ENCODE measurements at places on chromosomes 7 and 10.

DNA sequence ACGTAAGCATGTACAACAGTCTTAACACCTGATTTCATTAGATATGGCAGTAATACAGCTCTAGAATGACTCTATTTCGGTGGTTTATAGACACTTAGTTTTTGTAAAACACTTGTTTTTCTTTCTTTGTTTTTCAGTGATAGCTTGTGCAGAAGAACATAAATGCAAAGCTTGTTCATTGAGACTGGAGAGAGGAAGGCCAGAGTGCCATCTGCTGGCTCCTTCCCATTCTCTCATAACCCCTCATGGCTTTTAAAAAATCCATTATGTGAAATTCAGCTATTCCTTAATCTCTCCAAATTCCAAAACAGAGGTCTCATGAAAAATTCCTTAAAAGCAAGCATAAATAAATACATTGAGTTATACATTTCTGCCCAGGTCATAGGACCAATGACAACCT, 76.3 kb downstream of the CACNB2 start:
- H3K27ac ChIP-seq: no peak overlapping the region
- no peaks in the 10 kb centered on the region for H3K27me3 ChIP-seq
- no peaks in the 10 kb centered on the region for H3K36me3 ChIP-seq
- H3K4me1 ChIP-seq: no peaks in the 10 kb centered on the region

GRCh38 chr7:1542841-1543747, 12.6 kb downstream of the MAFK start:
- H3K4me1 ChIP-seq: no peaks in the 10 kb centered on the region
- H3K36me3 ChIP-seq: no peaks in the 10 kb centered on the region
- H3K4me3 ChIP-seq: no peak overlapping the region
- no peak for DNase-seq
- H3K27ac ChIP-seq: no peak overlapping the region

DNA sequence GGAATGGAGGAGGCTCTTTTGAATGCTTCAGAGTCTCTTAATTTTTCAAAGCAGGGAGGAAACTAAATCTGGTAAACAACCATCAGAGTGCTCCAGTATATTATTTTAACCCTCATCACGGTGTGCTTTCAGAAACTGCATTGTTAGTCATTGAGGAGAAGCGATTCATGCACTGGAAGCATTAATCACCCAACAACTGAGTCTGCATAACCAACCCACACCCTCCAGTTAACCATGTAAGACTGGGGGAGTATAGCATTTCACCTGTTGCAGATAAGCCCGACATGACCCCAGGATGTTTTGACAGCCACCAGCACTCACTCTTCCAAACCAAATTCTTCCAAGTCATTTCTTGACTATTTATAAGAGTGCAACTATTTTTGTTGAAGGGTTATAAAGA, 257.6 kb downstream of the GATA3 start:
- DNase-seq: no peak
- H3K27me3 ChIP-seq: no peaks in the 10 kb centered on the region
- peaks cover 1% of the 10 kb centered on the region for H3K36me3 ChIP-seq
- peaks cover 6% of the 10 kb centered on the region for H3K4me1 ChIP-seq

GRCh38 chr7:150823484-150824126, 23.0 kb downstream of the TMEM176A start:
- no peak overlapping the region for H3K27ac ChIP-seq
- H3K27me3 ChIP-seq: peaks cover 39% of the 10 kb centered on the region
- H3K4me1 ChIP-seq: no peaks in the 10 kb centered on the region

DNA sequence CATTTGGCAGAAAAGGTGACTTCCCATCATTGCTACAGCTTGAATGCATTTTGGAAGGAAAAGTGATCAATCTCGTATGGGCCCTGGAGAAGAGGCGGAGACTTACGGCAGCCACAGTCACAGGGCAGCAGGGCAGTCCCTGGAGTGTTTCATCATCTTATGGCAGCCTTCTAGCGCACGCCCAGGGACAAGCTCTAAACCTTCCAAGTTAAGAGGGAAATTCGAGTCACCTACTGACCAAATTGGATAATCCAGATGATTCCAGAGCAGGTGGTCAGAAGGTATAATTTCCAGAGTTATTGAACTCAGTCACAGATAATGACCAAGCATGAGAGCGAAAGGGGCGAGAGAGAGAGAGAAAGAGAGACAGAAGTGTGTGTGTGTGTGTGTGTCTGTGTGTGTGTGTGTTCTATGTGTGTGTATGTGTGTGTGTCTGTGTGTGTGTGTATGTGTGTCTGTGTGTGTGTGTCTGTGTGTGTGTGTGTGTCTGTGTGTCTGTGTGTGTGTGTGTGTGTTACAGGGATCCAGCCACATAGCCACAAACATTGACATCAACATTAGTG, 123.7 kb upstream of the ADAM12 start:
- no peak overlapping the region for H3K4me3 ChIP-seq
- H3K27ac ChIP-seq: no peak overlapping the region
- no peaks in the 10 kb centered on the region for H3K27me3 ChIP-seq
- no peak for DNase-seq

- H3K27me3 ChIP-seq: no peaks in the 10 kb centered on the region
- H3K27ac ChIP-seq: no peak overlapping the region
- H3K36me3 ChIP-seq: no peaks in the 10 kb centered on the region
Measured at GRCh38 chr7:41592236-41592635, 110.7 kb downstream of the INHBA start.

DNA sequence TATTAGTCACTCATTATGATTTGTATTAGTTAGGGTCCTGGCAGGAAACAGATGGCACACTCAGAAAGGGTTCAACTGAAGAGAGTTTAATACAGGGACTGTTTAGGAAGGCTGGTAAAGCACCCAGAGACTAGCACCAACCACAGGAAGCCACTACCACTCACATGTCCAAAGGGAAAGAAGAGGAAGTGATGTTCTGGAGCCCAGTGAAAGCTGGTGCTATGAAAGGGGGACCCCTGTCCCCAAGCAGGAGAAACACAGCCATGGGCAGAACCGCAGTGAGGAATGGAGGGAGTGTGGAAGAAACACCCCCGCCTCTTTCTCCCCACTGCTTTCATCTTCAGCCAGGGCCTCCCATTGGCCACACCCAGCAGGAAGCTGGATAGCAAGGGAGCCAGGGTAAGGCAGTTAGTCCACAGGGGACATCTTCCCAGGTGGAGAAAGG, 3.2 kb upstream of the VSIR start:
- peaks cover 7% of the 10 kb centered on the region for H3K36me3 ChIP-seq
- no peaks in the 10 kb centered on the region for H3K27me3 ChIP-seq
- peak overlapping the region; percentile 88 for H3K4me3 ChIP-seq
- no peak for DNase-seq

GRCh38 chr7:94249631-94250030, 145.1 kb upstream of the COL1A2 start:
- peaks cover 7% of the 10 kb centered on the region for H3K27me3 ChIP-seq
- DNase-seq: no peak
- no peaks in the 10 kb centered on the region for H3K36me3 ChIP-seq
- H3K4me1 ChIP-seq: no peaks in the 10 kb centered on the region

GRCh38 chr10:77970869-77971803, 44.6 kb upstream of the DLG5 start:
- peaks cover 10% of the 10 kb centered on the region for H3K4me1 ChIP-seq
- no peak overlapping the region for H3K4me3 ChIP-seq
- H3K27ac ChIP-seq: peak overlapping the region; percentile 36
- H3K27me3 ChIP-seq: no peaks in the 10 kb centered on the region
- no peak for DNase-seq

GRCh38 chr7:106071356-106071998, 40.6 kb downstream of the SYPL1 start:
- peaks cover 45% of the 10 kb centered on the region for H3K4me1 ChIP-seq
- peak overlapping the region; percentile 85 for H3K4me3 ChIP-seq
- DNase-seq: peak; percentile 73
- no peaks in the 10 kb centered on the region for H3K27me3 ChIP-seq

- no peaks in the 10 kb centered on the region for H3K36me3 ChIP-seq
- no peaks in the 10 kb centered on the region for H3K4me1 ChIP-seq
- H3K27me3 ChIP-seq: peaks cover 9% of the 10 kb centered on the region
- H3K4me3 ChIP-seq: no peak overlapping the region
- DNase-seq: no peak
- H3K27ac ChIP-seq: no peak overlapping the region
Measured at GRCh38 chr10:75925999-75926398, 494.6 kb downstream of the LRMDA start.

DNA sequence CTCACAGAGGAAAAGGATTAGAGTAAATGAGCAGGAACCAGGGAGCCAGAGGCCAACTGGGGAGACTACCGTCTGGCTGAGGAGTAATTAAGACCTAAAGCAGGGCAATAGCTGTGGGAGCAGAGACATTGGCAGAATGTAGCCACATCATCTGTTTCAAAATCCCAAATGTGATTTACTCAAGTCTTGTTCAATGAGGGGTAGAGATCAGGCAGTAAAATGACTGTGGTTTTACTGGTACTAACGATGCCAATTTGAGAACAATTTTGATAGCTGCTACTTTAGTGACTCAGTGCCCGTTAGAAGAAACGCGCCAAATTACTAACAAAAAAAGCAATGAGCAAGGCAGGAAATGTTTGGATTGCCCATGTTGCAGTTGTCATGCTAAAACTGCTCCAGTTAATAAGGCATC, 12.7 kb upstream of the MIOS start:
- H3K27me3 ChIP-seq: peaks cover 5% of the 10 kb centered on the region
- H3K4me1 ChIP-seq: peaks cover 2% of the 10 kb centered on the region
- no peak overlapping the region for H3K27ac ChIP-seq
- peaks cover 2% of the 10 kb centered on the region for H3K36me3 ChIP-seq
- no peak for DNase-seq

- no peaks in the 10 kb centered on the region for H3K36me3 ChIP-seq
- no peak for DNase-seq
- H3K27me3 ChIP-seq: no peaks in the 10 kb centered on the region
- no peak overlapping the region for H3K27ac ChIP-seq
Measured at GRCh38 chr7:51019891-51020870, 237.5 kb upstream of the GRB10 start.

- H3K4me3 ChIP-seq: no peak overlapping the region
- DNase-seq: no peak
- H3K36me3 ChIP-seq: no peaks in the 10 kb centered on the region
- no peak overlapping the region for H3K27ac ChIP-seq
- H3K4me1 ChIP-seq: peaks cover 10% of the 10 kb centered on the region
- H3K27me3 ChIP-seq: peaks cover 21% of the 10 kb centered on the region
Measured at GRCh38 chr10:113562704-113563103, 9.9 kb downstream of the HABP2 start.

DNA sequence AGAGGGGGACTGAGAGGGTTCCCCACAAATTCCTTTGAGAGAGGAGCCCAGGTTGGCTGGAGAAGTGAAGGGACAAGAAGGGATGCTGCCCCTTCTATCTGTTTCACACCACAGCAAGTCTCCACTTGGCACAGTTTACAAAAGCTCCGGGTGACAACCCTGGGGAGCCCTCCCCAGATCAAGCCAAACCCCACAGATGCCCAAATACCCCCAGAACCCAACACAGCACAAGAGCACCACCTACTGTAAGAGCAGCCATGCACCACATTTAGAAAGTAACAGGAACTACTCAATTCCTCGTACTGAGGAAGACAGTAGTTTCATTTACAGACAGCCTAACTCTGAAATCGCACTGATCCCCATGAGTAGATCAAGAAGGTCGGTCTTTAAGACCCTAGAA, 67.8 kb upstream of the ATP6V0A4 start:
- no peak overlapping the region for H3K4me3 ChIP-seq
- no peaks in the 10 kb centered on the region for H3K27me3 ChIP-seq
- peak; percentile 48 for DNase-seq

GRCh38 chr10:11602919-11603523, 8.4 kb downstream of the USP6NL start:
- no peak overlapping the region for H3K27ac ChIP-seq
- H3K27me3 ChIP-seq: no peaks in the 10 kb centered on the region
- peaks cover 5% of the 10 kb centered on the region for H3K36me3 ChIP-seq
- H3K4me3 ChIP-seq: no peak overlapping the region
- H3K4me1 ChIP-seq: peaks cover 26% of the 10 kb centered on the region

DNA sequence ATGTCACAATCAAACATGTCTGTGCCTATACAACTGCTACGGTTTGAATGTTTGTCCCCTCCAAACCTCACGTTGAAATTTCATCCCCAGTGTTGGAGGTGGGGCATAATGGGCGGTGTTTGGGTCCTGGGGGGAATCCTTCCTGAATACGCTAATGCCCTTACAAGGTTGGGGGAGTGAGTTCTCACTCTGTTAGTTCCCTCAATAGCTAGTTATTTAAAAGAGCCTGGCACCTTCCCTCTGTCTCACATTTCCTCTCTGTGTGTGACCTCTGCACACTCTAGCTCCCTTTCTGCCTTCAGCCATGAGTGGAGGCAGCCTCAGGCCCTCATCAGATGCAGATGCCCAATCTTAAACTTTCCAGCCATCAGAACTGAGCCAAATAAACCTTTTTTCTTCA, 129.5 kb downstream of the GRM8 start:
- no peak for DNase-seq
- no peak overlapping the region for H3K27ac ChIP-seq
- H3K36me3 ChIP-seq: no peaks in the 10 kb centered on the region
- H3K4me3 ChIP-seq: no peak overlapping the region

GRCh38 chr10:38054361-38054797, 39.8 kb upstream of the ZNF37A start:
- H3K36me3 ChIP-seq: peaks cover 77% of the 10 kb centered on the region
- no peak overlapping the region for H3K27ac ChIP-seq
- H3K27me3 ChIP-seq: peaks cover 1% of the 10 kb centered on the region
- H3K4me3 ChIP-seq: no peak overlapping the region
- DNase-seq: no peak

GRCh38 chr7:80231707-80232106, 97.1 kb downstream of the GNAI1 start:
- no peaks in the 10 kb centered on the region for H3K36me3 ChIP-seq
- H3K27me3 ChIP-seq: peaks cover 2% of the 10 kb centered on the region
- H3K4me3 ChIP-seq: no peak overlapping the region
- H3K4me1 ChIP-seq: no peaks in the 10 kb centered on the region

DNA sequence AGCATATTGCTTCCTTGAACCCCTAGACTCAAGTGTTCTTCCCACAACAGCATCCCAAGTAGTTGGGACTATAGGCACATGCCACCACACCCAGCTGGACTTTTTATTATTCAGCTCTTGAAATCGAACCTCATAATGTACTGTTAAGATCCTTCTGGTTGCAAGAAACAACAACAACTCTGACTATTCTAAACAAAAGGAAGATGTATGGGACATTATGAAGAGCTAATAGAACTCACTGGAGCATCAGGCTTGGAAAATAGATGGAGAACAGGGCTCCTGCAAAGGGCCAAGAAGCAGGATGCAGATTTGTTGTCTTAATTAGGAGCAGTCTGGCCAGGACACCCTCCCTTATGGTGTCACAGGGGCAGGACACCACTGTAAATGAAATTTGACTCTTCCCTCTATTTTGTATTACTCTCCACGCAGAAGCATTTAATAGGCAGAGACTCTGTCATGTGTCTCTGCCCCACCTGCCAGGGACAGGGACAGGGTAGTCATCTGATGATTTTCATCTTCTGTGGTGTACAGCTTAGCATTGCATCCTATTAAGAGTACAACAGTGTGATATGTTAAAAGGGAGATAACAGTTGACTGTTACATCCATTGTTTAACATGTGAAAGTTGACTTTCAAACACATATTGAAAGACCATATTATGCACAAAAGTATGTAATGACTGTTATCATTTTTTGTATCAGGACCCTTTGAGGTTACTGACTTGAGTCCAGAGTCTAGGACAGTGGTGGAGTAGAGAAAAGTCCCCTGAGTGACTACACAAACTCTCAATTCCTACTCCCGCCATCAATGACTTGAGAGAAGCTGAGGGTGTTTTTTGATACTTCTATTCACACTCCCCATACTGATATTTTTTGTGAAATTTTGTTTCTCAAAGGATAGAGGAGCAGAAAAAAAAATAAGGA, 157.3 kb downstream of the LRRC4 start:
- no peak overlapping the region for H3K4me3 ChIP-seq
- H3K27me3 ChIP-seq: no peaks in the 10 kb centered on the region
- H3K36me3 ChIP-seq: peaks cover 5% of the 10 kb centered on the region
- peaks cover 2% of the 10 kb centered on the region for H3K4me1 ChIP-seq
- DNase-seq: no peak

All from activated naive CD8-positive, alpha-beta T cell treated with anti-CD3 and anti-CD28 coated beads, Interleukin-2, amount 10 ng/mL, durations not matched to agents 7 days and 5 days (primary cell).